Activated naive CD4-positive, alpha-beta T cell treated with anti-CD3 and anti-CD28 coated beads, Interleukin-2, amount 50 U/mL, for 16 hours (primary cell): ENCODE measurements at places on chromosomes 1 and 21.
A peak's percentile ranks its signal among the peaks of the same experiment; 100 is the strongest.

GRCh38 chr1:43952731-43953346 is 6.1 kb downstream of the IPO13 start:
- no peak for DNase-seq

DNA sequence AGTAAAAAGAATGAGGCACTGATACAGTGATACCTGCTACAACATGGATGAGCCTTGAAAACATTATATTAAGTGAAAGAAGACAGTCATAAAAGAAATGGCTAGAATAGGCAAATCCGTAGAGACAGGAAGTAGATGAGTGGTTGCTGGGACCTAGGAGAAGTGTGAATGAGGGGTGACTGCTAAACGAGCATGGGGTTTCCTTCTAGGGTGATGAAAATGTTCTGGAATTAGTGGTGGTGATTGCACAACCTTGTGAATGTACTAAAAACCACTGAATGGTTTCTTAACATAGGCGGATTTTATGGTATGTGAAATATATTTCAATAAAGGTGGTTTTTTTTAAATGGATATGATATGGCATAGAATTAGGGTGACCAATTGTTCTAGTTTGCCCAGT is 12.6 kb upstream of the SERINC2 start:
- no peak for DNase-seq

GRCh38 chr1:16076031-16076864 is 2.8 kb upstream of the FAM131C start:
- no peak for DNase-seq

GRCh38 chr1:241140670-241141069 is 216.3 kb downstream of the RGS7 start:
- DNase-seq: no peak

GRCh38 chr1:64875101-64875500 is 91.2 kb downstream of the JAK1 start:
- DNase-seq: no peak

DNA sequence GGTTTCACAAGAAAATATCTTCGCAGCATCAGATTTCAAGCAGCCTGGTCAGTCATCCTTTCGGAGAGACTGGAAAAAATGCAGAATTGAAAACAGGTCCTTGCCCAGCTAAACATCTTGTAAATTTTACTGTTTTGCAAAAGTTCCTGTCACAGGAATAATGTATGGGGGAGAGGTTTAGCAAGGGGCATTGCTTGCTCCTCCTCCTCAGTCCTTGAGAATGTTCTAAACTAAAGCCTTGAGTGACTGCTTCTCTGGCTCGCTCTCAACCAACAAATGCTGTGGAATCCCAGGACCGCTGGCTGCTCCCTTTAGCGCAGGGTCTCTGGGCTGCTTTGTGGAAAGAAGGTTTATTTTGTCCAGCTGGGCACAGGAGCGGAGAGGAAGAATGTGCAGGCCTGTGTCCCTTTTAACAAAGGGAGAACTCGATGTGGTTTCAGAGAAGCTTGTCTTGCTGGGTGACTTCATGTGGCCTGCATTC is 33.6 kb upstream of the FHAD1 start:
- no peak for DNase-seq

- no peak for DNase-seq
These were observed 26.0 kb downstream of the SETD4 start for GRCh38 chr21:36034211-36034913.

GRCh38 chr1:26922901-26923300 is 1.4 kb downstream of the NUDC start:
- DNase-seq: no peak

GRCh38 chr1:26321315-26322041 is 3.7 kb downstream of the CD52 start:
- DNase-seq: peak; percentile 94

- no peak for DNase-seq
These were observed 28.7 kb upstream of the ETS2 start for GRCh38 chr21:38777015-38777414.

- DNase-seq: no peak
These were observed 2.3 kb downstream of the PAX7 start for GRCh38 chr1:18632783-18633421.

DNA sequence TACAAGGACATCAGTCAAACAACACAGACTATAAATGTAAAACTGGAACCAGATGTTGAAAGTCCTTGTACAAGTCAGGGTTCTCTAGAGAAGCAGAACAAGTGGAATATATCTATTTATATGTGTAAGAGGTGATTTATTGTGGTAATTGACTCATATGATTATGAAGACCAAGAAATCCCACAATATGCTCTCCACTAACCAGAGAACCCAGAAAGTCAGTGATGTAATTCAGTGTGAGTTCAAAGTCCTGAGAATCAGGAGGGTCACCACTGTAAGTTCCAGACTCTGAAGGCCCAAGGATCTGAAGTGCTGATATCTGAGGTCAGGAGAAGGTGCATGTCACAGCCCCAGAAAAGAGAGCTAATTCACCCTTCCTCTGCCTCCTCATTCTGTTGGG is 57.0 kb downstream of the LRRC53 start:
- no peak for DNase-seq

GRCh38 chr1:29777522-29777921 is 541.2 kb downstream of the PTPRU start:
- DNase-seq: no peak

DNA sequence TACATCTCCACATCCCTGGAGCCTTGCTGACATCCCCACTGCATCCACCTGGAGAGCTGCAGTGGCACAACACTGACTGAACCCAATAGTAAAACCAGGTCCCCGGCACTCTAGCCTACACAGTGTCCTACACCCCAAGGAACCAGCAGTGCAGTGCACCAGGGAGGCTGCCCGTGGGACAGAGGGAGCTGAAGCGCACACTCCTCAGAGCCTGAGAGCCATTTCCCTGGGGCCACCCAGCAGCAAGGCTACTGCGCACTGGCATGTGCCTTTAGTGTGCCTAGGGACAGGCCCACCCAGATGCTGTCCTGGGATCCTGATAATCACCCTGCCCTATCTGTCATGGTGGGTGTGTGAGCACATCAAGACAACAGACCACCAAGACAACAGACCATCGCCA is 31.9 kb downstream of the NSL1 start:
- DNase-seq: no peak

DNA sequence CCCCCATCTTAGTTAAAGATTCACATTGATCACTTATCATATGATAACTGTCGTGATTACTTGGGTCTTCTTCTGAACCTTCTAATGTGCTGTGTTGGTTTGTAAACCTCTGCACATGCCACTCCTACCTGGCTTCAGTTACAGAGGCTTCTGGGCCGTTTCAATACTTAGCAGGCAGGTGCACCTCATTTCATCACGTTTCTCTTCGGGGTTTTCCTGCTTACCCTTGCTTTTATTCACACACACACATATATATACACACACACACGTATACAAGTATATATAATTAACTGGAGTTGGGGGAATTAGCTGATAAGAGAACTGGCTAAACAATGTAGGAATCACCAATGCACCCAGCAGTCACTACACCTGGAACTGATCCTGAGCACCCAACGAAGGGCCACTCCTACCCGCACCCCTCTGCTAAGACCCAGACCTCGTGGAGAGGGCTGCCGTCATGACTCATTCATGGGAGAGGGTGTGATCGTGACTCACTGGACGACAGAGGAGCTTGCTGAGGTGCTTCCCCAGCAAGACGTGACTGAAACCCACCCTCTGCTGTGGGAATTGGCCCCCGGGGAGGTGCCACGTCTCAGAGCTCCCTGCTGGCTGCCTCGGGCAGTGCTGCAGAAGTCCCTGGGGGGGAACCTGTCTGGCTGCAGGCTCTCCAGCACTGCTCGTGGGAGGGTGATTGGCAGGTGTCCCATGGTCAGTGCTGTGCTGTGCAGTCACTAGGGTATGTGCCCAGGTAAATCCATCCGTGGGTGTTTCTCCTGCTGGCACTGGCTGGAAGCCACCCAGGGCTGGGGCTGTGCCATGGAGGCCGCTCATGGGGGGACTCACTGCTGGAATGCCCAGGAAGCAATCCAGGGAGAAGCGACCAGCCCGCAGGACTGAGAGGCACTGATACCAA is 166.6 kb downstream of the DYRK1A start:
- DNase-seq: no peak

GRCh38 chr21:15247613-15248012 is 182.8 kb upstream of the NRIP1 start:
- no peak for DNase-seq

DNA sequence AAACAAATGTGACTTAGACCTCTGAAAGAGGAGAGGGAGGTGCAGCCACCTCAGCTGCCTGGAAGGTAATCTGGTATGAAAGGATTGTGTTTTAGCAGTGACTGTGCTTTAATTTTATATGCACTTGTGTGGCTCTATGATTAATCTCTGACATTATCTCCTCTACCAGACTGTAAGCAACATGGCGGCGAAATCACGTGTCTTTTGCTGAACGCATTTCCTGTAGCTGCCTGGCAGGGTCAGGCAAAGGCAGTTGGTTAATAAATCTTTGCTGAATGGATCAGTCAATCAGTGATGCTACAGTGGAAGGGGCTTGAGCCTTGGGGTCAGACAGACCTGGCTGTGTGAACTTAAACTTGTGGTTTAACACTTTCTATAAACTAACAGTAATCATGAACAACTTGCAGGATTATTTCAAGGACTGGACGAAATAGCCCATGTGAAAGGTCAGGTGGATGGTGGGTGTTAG is 96.9 kb downstream of the ADSS2 start:
- DNase-seq: no peak

DNA sequence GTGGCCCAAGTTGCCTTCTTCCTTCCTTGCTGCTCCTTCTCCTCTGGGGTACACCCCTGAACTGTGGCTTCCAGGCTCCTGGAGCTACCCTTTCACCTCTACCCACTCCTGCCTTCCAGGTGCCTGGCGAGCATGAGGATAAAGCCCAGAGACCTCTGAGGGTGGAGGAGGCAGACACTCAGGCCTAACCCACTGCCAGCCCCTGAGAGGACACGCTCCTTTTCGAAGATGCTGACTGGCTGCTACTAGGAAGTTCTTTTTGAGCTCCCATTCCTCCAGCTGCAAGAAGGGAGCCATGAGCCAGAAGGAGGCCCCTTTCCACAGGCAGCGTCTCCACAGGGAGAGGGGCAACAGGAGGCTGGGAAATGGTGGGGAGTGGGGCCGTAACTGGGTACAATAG is 15.6 kb downstream of the RHBG start:
- DNase-seq: no peak

GRCh38 chr21:45217010-45217409 is 70.7 kb downstream of the POFUT2 start:
- no peak for DNase-seq

GRCh38 chr1:42963378-42964043 is 4.8 kb upstream of the SLC2A1 start:
- no peak for DNase-seq

GRCh38 chr1:88983791-88984559 is 8.5 kb downstream of the KYAT3 start:
- DNase-seq: peak; percentile 24

GRCh38 chr1:106360252-106360651 is 696.2 kb upstream of the PRMT6 start:
- no peak for DNase-seq

DNA sequence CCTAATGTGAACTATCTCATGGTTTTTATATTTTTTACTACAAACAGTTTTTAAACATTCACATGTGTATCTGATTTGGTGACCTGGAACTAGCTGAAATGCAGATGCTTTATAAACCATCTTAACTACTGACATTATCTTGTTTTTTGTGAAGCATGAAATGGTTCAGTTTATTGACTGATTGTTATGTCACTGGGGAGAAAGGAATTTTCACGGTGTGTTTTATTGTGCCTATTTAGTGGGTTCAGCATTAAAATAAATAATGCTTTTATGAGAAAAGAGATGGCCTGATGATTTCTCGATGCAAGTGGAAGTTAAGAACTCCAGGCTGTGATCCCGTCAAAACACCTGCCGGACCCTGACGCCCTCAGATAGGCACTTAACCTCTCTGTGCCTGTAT is 79.9 kb upstream of the KIF26B start:
- DNase-seq: no peak
